Spleen (tissue), 13 donors: ENCODE measurements at places on chromosomes 11 and 22.

DNA sequence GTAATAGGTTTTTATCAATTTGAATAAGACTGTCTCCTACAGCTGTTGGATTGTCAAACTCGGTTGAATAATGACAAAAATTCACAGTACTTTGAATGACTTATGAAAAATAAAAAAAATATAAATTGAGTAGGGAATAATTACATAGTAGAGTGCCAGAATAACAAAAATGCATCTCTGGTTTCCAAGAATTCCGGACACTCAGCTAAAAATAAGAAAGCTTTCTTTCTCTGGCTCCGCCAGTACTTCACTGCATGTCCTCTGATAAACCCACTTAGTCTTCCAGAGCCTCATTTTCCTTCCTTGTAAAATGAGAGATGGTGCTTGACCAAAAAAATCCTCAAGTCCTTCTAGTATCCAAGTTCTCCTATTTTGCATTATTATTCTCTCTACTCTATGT, 374.6 kb upstream of the LUZP2 start:
- DNase-seq = no peak

DNA sequence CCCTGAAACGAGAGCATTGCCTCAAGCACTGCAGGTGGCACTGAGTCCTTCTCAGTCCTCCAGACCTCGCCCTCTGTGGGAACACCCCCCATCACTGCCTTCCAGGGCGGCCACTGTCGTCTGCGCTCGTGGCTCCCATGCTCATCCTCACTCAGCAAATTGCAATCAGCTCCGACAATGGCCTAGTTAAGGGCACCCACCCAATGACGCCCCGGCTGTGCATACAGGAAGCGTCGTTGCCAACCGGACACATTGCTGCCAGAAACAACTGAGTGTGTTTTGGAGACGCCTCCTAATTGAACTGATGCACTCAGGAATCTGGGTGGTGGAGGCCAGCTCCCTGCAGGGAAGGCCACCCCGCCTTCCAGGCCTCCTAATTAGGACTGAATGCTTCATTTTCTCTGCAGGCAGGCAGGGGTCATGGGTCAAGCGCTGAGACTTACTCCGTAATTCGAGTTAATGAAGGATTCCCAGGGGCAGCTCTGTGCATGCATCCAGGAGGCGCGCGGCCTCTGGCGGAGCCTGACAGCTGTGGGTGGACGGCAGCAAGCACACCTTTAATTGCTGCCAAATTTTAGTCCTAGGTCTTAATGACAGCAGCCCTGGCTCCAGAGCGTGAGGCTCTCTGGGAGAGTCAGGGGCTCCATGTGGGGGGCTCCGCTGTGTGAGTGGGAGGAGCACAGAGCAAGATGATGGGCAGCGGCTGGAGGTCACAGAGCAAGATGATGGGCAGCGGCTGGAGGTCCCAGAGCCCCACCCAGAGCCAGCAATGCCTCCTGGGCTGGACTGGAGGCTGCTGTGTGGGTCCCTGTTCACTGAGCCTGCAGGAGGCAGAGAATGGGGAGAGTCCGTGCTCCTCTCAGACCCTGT, 199.0 kb downstream of the BRD1 start:
- DNase-seq = peak; percentile 69

- peak; percentile 29 for DNase-seq
Measured at GRCh38 chr22:31956360-31956759, 12.0 kb downstream of the YWHAH start.

DNA sequence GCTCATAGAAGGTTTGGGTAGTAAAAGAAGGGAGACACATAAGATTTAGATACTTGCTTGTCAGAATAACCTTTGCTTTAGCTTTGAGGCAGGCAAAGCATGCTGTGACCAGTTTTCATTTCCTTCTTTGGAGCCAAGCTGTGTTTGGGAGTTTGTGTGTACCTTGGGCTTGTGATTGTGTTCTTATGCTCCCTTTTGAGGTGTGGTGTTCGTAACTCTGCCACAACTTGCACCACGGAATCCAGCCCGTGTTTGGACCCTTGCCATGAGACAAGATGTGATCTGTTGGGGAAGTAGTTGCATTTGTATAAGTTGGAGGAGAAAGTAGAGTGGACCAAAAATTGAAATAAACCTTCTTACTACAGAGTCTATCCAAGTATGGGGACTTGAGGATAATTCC, 34.0 kb downstream of the BMAL1 start:
- no peak for DNase-seq

DNA sequence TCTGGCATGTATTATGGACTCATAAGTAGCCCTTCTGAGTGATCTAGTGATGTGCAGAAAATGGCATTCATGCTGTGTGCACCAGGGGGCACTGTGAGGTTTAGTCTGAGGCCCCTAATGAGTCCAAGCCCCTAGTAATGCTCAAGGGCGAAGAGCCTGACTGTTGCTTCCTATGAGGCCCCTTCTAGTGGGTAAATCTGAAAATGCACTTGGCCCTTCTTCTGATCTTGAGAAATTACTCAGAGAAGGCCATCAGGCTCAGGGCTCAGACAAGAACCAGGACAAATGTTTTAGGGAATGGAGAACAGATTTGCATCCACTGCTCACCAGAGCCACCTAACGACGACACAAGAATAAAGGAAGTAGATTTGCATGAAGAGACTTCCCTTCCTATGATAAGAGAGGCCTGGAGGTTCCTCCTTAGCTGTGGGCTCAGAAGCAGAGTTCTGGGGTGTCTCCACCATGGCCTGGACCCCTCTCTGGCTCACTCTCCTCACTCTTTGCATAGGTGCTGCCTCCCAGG, 75.8 kb downstream of the GGTLC2 start:
- DNase-seq = no peak

- DNase-seq = no peak
Measured at GRCh38 chr11:30440510-30440909, 117.6 kb downstream of the ARL14EP start.

DNA sequence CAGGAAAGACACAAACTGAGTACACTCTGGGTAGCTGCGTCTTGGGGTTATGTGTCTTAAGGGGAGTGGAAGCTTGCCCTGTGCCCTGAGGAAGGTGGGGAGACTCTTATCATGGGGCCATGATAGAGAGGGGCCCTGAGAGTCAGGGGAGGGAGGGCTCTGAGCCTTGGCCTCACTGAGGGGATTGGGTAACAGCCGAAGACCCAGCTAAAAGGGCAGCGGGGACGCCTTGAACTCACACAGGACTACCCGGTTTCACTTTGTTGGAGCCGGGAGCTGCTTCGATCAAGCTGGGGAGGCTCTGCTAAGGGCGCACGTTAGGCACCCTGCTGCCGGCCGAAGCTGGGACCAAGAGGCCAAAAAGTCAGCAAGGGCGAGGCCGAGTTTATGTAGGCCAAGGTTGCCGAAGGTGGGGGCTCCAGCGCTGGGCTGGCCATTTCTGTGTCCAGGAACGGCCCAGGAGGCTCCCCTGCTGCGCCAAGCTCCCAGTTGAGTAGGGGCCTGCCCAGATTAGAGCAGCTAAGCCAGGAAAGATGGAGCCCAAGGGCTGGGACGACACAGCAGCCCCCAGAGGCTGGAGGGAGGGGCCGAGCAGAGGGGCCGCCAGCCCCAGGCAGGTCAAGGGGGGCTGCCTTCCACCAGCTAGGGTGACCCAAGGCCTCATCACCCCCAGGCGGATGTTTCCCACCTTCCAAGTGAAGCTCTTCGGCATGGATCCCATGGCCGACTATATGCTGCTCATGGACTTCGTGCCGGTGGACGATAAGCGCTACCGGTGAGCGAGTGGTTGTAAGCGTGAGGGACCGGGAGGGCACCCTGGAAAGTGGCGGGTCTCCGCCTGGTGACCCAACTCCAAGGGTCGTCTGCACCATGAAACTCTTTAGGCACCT, 2.2 kb downstream of the TBX1 start:
- no peak for DNase-seq

GRCh38 chr22:24128631-24129262, 52.5 kb upstream of the SUSD2 start:
- no peak for DNase-seq

GRCh38 chr11:60840470-60841430, 1.2 kb upstream of the CCDC86 start:
- no peak for DNase-seq

- no peak for DNase-seq
Measured at GRCh38 chr11:76307396-76307795, 73.5 kb downstream of the THAP12 start.

- DNase-seq = no peak
Measured at GRCh38 chr11:130775306-130776060, 140.8 kb downstream of the SNX19 start.

- DNase-seq = no peak
Measured at GRCh38 chr22:23036684-23037428, 33.5 kb upstream of the GNAZ start.
